Right atrium auricular region (tissue), 2 donors: ENCODE measurements at places on chromosomes 3 and 15. TPM values are rescaled to one million over a fixed set of nuclear protein-coding genes. Genes with fewer than 3 reads are reported as not detected.

Gene EFL1
- 14.2 TPM for total RNA-seq

DNA sequence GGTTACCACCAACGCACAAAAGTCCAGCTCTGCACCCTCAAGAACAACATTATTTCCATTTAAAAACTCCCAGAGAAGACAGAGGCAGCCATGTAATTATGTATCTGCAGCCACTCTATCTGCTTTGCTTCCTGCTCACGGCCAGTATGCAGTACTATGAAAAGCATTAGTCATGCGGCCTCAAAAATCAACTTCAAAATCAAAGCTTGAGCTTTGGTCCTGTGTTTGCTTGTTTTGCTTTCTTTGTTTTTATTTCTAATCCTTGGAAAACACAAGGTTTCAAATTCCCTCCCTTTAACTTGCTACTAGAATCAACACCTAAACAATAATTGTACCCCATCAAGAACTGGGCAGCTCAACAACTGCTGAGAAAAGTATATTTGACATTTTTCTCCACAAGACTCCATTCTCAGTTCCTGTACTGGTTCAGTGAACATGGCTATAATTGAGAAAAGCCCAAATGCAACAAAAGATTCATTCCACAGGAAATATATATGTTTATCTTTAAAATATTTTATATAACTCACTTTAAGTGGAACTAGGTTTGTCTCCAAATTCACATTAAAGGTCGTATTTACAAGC, 37.6 kb downstream of the GBE1 start:
- DNase-seq: no peak

GRCh38 chr3:43759297-43759782, 68.6 kb downstream of the ABHD5 start:
- no peak for DNase-seq

GRCh38 chr3:190677001-190677400, 163.1 kb downstream of the IL1RAP start:
- DNase-seq: no peak

DNA sequence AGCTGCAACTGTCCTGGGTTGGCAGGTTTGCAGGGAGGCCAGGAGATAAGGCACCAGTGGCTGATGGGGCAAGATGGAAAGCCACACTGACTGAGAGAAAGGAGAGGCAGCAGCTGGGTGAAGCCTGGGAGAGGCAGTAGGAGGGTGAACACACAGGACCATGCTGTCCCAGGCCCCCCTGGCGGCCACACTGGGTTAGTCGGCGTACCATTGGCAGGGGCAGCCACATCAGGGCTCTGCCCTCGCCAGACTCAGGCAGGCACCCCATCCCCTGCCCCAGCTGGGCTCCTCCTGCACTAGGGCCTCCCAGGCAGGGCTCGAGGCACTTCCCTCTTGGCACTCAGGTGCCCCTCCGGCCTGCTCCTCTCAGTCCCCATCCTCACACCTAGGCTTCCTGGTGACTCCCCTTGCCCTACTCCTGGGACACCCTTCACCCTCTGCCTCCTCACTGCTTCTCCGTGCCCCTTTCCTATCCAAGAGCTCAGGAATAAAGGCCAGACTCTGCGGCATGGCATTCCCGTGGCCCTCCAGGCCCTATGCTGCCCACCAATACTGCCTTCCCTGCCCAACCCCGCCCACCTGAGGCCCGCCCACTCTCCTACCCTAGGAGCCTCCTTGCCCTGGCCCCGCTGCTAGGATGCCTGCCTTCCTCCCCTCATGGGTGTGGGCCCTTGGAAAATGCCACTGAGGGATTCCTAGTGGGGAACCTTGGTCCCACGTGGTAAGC, 28.7 kb upstream of the DUSP7 start:
- DNase-seq: no peak

DNA sequence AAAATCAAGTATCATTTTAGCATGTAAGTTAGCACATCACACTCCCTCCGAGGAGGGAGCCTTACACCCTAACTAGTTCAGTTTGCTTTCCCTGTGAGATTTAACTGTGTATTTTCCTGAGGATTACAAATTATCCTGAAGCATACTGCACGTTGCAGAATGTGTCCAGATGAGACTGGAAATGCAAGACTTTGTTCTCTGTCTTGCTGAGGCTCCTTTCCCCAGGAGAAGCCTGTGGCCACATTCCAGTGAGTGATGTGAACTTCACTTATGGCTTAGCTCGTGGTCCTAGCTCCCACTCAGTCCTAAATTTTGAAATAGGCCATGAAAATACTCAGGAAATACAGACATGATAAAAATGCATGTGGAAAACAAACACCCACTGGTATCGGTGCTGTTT, 23.7 kb downstream of the PDZRN3 start:
- no peak for DNase-seq

DNA sequence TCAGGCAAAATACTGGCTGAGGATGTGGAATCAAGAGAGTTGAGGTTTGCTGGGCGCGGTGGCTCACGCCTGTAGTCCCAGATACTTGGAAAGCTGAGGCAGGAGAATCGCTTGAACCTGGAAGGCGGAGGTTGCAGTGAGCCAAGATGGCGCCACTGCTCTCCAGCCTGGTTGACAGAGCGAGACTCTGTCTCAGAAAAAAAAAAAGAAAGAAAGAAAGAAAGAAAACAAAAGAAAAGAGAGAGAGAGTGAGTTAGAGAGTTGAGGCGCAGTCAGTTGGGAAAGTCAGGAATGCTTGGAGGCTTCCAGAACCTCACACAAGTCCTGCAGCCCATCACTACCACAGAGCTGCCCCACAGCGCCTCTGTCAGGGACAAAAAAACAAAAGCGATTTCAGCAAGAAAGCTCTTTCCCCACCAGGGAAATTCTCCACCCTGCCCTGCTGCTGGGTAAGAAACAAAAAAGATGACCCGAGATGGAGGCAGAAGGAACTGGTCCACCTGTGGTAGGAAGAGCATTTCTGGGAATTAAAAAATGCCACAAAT, 13.8 kb downstream of the HDC start:
- DNase-seq: no peak

DNA sequence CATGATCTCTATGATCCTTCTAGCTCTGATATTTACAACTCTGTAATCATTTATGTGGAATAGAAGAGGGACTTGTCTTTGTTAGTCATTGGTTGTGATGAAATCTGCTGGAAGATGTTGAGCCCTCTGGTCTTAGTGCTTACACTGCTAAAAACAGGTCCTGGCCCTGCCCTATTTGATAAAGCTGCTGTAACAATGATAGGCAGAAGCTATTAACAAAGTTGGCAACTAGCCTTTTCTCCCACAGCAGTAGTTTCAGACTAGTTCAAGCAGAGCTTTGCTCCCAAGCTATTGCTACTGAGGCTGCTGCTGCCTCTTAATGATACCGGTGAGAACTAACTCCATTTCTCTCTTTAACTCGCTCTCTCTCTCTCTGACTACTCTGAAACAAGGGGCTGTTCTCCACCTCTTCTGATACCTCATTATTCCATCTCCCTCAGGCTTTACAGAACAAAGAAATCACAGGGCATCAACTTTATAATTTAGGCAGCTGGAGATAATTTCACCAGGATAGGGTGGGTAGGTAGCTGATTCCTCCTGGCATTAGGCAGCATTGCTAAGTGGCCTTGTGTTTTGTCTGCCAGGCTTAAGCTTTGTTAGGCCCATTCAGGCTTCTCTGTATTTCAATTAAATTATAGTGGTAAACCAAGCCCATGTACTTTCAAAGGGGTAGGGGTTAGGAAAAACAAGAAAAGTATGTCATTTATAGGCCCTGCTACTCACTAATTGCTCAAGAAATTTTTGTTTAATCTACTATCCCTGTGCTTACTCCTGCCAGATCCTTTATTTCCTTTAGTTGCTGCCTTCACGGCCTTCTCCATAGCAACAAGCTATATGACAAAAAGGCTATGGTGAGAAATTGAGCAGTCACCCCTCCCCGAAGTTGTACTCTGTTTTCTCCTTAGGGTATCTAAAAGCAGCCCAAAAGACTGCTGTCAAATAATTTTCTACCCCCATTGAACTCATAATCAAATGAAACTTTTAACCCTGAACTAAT, 139.6 kb downstream of the RBPMS2 start:
- DNase-seq: peak; percentile 69

- DNase-seq: no peak
Observed at GRCh38 chr3:188854772-188855149, 317.0 kb upstream of the TPRG1 start.

- no peak for DNase-seq
Observed at GRCh38 chr3:88678747-88679146, 428.7 kb upstream of the EPHA3 start.

DNA sequence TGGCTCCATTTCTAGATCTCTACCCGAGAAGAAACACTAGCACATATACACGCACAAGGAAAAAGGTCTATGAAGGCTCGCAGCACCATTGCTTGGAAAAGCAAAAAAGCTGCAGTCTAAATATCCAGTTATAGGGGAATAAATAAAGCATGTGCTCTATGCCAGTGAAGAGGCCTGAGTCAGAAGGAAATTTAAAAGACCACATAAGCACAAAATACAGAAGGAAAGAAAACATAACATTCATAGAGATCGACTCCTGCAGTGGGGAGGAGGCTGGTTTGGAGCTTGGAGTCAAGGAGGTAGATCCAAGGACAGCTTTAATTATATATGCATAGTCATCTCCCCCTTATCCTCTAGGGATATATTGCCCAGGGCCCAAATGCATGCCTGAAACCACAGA, 114.4 kb downstream of the PDZRN3 start:
- DNase-seq: no peak
